ENCODE measurements at places on chromosomes 4 and X. TPM values are rescaled to one million over a fixed set of nuclear protein-coding genes. Genes with fewer than 3 reads are reported as not detected.

DNA sequence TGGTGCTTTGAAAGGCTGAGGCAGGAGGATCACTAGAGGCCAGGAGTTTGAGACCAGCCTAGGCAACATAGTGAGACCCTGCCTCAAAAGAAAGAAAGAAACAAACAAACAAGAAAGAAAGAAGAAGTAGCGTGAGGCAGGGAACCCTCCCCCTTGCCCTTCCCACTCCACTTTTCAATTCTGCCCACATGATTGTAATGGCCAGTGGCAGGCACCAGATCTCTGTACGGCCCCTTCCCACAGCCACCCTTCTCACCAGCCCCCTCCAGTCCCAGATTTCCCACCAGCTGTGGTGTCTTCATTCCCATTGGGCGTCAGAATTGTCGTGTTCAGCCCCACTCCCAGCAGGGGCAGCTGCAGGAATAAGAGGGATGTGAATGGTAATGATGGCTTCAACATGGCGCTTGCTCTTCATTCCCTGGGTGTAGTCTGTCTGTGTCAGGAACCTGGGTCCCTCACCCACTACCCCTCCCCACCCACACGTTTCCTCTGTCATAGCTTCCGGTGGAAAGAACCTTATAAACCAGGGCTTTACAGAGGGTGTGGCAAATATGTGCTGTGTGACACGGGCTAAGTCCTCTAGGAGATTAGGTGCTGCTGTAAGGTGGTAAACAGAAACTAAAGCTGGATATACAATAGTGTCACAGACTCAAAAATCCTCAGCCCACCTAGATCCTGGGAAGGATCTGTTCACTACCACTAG lies at the start of gene IL2RG:
Gene IL2RG (minus strand): TSS at position 437 of the 703 bp plus-strand sequence. CDS start 38 bp downstream, at position 399.
- no peak for DNase-seq

GRCh38 chr4:39664828-39665731 lies 26.4 kb upstream of the SMIM14 start:
- peak; percentile 76 for DNase-seq

DNA sequence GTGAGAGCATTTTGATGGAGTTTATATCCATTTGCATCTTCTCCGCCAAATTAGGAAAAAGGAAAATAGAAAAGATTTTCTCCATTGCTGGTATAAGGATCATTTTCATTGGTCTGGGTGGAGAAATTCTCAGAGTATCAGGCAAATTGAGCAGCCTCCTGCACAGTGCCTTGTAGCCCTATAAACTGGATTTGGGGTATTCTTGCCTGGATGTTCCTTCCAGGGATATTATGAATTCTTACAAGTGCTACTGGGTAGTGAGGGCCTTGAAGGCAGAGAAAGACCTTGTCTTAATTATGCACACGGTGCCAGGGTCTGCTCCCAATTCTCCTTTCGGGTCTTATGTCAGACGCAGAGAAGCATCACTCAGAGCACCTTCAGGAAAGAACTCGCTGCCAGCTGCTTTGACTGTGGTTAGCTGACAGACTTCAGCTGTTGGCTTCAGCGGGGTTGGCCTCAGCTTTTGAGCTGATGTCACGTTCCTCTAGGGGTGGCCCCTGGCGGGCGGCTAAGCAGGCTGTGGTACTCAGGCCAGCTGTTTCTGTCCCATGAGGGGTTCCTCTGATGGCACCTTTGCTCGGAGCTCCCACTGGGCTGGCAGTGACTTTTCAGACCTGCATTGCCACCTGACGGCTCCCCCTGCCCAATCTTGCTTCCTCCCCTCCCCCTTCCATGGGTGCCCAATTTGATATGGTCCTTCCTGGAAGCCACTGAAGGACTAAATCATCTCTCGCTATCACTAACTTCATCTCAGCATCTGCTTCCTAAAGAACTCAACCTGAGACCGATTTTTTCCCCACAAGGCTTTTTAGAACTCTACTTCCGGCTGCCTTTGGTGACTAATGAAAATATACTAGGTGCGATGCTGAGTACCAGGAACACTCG lies 519.5 kb downstream of the BCOR start:
- DNase-seq, result peak; percentile 4

DNA sequence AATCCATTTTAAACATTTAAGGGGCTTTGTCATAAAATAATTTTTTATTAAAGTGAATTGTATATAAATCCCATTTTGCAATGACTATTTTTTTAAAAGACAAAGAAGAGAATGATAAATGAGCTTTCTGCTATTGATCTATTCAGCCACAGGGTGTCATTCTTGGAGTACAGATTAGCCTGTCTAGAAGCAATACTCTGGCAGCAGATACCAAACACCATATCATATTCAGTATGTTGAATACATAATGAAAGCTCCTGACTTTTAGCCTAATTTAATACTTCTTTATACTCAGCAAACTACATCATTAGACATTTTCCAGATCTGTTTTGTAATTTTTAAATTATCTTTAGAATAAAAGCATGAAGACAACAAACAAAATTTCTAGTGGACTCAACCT lies 496.3 kb downstream of the PDGFC start:
- DNase-seq, result peak; percentile 78

DNA sequence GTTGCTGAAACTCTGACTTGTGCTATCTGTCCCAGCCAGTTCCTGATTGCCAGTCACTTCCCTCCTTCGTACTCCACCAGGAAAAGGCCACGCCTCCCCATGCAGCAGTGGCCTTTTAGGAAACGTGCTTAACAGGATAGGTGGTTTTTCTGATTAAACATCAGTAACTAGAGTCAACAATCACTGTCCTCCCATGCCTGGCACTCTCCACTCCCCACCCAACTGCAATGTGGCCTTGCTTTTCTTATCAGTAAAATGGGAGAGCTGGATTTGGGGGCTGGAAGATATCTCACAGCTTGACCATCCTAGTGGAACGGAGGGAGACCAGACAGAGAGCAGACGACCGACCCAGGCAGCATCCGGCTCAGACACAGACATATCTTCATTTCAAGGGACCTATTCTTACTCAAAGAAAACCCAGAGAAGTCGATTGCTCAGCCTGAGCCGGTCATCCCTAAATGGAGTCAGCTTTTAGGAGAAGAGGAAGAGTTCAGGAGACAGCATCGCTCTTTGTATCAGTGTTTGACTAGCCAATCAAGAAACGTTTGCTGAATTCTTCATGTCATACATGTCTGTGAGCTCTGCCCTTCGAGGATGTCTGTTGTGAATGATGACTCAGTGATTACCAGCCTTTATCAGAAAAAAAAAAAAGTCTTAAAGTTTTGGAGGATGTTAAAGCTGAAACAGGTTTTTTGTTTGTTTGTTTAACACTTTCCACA lies 12.7 kb upstream of the UBA6 start:
- DNase-seq, result peak; percentile 69

- no peak for DNase-seq
Observed at GRCh38 chr4:112966701-112967488, 82.6 kb upstream of the ANK2 start.

DNA sequence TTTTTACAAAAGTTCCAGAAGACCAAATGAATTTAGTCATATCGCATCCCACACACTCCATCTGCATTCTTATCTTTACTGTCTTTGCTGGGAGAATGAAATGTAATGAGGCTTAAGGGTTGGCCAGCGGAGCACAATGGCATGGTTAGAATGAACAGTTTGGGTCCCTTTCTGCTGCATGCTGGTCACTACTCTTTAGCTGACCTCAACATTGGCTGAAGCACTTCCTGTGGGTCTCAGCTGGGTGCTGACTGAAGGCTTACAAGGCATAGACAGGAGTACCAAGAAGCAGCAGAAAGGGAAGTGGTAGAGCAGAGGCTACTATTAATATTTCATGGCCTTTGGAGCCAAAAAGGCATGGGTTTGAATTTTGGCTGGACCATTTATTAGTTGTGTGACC lies 159.4 kb upstream of the GPC4 start:
- DNase-seq, result no peak

- peak; percentile 78 for DNase-seq
Observed at GRCh38 chr4:22170353-22170752, 221.8 kb upstream of the KCNIP4 start.

GRCh38 chrX:132216283-132216682 lies 3.0 kb downstream of the RAP2C start:
- no peak for DNase-seq

GRCh38 chrX:8233091-8233490 lies 62.0 kb upstream of the VCX2 start:
- no peak for DNase-seq

GRCh38 chrX:23497919-23498318 lies 163.3 kb downstream of the PTCHD1 start:
- no peak for DNase-seq

- no peak for DNase-seq
Observed at GRCh38 chr4:10159671-10160070, 43.1 kb upstream of the WDR1 start.

- no peak for DNase-seq
Observed at GRCh38 chrX:9656277-9656676, 109.4 kb downstream of the GPR143 start.

DNA sequence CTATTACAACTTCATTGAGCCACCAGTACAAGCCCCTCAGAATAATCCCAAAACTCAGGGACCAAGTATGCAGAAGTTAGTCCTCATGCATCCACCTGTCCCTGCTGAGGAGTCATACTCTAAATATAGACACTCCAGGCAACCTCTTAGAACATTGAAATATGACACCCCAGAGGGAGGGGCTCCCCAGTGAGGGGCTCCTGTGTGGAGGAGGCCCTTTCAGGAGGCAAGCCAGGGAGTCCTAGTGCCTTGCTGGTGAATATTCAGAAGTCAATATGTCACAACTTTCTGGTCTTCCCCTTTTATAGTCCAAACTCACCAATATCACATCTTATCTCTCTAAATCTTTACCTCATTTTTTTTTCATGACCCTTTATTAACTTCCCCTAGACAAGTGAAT lies 1.6 kb upstream of the ARMCX6 start:
- no peak for DNase-seq

- DNase-seq, result no peak
Observed at GRCh38 chr4:151067316-151067970, 32.0 kb upstream of the RPS3A start.

DNA sequence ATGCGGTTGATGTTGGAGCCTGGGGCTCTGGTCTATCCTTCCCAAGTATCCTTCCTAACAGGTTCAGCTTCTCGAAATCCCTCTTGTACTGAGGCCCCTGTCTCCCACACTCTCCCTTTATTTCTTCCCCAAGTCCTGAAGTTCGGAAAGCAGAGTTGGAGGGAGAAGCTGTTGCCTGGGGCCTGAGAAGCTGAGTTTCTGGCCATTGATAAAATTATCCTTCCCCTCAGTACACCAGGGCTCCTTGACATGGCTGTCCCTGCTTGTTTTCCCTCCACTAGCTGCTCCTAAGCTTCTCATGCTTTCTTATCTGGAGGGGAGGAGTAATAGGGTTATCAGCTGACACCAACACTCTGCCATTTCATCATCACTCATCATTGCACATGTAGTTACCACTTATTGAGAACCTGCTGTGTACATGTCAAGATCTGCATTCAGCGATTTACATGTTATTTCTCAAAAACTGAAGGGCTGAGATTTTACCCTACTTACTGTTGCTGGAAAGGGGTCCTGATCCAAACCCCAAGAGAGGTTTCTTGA lies 58.0 kb downstream of the FUNDC1 start:
- no peak for DNase-seq

DNA sequence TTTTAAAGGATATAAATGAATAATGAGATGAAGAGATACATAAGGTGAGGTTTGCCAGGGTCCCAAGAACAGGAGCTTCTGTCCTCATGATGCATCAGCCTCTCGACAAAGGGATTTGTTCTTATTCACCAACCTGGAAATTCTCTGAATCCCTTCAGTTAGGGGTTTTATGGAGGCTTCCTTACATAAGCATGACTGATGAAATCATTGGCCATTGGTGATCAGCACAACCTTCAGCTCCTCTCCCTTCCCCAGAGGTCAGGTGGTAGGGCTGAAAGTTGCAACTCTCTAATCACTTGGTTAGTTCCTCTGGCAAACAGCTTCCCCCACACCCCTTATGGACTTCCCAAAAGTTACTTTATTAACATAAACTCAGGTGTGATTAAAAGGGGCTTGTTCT lies 222.0 kb downstream of the SPRY1 start:
- no peak for DNase-seq

DNA sequence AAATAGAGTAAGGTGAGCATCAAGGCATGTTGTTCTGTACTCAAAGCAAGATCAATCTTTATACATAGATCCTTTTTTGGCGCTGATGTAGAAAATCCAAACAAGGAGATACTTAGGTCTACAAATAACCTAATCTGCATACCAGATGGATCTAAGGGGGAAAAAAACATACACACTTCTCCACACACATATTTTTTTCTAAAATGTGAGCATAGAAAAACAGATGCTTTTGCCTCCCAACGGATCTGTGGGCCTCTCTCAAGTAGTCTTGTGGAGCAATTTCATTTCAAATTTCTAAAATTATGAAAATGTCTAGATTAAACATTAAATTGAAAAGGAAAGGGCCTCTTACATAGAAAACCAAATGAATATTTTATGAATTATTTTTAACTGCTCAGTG lies 166.1 kb downstream of the GRIA3 start:
- no peak for DNase-seq

DNA sequence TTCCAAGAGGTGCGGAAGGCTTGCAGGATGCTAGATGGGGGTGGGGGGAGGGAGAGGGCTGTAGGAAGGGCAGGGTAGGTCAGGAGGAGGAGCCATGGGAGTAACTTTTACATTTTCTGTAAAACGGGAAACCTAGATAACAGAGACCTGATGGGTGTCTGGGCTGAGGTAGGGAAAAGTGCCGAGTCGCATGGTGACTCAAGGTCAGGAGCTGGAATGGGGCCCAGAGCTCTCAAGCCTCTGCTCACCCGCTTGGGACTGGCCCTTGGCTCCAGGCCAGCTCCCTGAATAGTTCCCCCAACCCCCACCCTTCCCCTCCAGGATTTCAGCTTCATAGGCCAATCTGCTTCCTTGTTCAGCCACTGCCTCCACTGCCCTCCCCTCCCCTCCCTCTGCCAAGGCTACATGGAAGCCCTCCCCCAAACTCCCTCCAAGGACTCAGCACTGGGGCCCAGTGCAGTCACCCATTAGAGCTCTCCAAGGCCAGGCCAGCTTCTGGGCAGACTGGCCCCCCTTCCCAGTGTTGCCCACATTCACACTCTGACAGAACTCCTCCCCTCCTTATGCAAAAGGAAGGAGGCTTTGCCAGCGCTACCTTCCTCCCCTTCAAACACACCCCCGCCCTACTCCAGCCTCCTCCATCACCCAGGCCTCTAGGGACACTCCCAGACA lies 43.6 kb downstream of the TSC22D3 start:
- peak; percentile 70 for DNase-seq

GRCh38 chr4:17480210-17480927 lies 31.5 kb downstream of the QDPR start:
- no peak for DNase-seq

- DNase-seq, result peak; percentile 58
Observed at GRCh38 chr4:75633846-75634245, 3.5 kb upstream of the CDKL2 start.

- no peak for DNase-seq
Observed at GRCh38 chr4:124525524-124525923, 187.0 kb downstream of the ANKRD50 start.

- DNase-seq, result peak; percentile 6
Observed at GRCh38 chr4:144655491-144655890, 9.5 kb downstream of the HHIP start.

ARAP2 gene
- total RNA-seq, result not detected

ARHGAP36 gene
- total RNA-seq, result not detected

UTP3 gene
- 27.1 TPM for total RNA-seq

MAGEA12 gene
- not detected for total RNA-seq

VBP1 gene
- total RNA-seq, result 61.0 TPM

F8A2 gene
- total RNA-seq, result not detected

USP17L15 gene
- total RNA-seq, result not detected

Data from GM23248 (cell line).